ENCODE measurements at places on chromosomes 12 and 14.
A peak's percentile ranks its signal among the peaks of the same experiment; 100 is the strongest.

- DNase-seq, result no peak
These were observed 211.4 kb upstream of the TMEM132C start for GRCh38 chr12:128055567-128055966.

- no peak for DNase-seq
These were observed 197.7 kb upstream of the DDHD1 start for GRCh38 chr14:53350866-53351265.

GRCh38 chr12:29216266-29216665, 67.2 kb downstream of the FAR2 start:
- DNase-seq, result no peak

GRCh38 chr14:35297706-35298105, 5.5 kb downstream of the PSMA6 start:
- no peak for DNase-seq

GRCh38 chr14:55332654-55333570, 61.7 kb downstream of the FBXO34 start:
- DNase-seq, result peak; percentile 13

DNA sequence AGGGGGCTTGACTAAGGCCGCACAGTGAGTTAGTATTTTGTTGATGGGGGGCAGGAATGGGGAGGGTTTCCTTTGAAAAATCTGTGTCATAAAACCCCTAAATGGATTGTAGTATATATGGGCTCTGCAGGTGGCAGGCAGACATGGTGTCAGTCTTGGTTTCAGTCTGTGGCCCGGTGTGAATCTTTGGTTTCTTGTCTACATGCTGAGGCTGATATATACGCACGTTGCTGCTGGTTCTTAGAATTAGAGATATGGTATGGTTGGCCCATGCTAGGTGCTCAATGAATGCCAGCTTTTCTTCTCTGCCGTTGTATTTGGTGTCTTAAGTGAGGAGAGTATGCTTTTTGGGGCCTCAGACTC, 73.1 kb downstream of the TSPAN9 start:
- DNase-seq, result no peak

- peak; percentile 44 for DNase-seq
These were observed 65.6 kb upstream of the TCL1B start for GRCh38 chr14:95620659-95621059.

DNA sequence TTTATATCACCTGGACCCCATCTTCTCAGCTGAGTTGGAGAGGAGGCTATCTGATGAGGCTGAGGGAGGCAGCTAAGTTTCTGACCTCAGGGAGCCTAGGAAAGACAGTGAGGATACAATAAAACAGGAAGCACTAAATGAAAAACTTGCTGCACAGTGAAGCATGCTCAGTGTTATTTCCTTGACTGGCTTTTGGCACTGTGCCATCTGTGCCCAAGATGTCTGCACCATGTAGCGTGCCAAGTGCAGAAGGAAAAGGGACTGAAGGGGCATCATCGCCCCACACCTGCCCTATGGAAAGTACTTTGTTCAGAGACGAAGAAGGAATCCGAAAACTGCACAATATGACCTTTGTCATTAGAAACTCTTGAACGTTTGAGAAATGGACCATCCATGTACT, 102.7 kb downstream of the ANO4 start:
- peak; percentile 48 for DNase-seq

DNA sequence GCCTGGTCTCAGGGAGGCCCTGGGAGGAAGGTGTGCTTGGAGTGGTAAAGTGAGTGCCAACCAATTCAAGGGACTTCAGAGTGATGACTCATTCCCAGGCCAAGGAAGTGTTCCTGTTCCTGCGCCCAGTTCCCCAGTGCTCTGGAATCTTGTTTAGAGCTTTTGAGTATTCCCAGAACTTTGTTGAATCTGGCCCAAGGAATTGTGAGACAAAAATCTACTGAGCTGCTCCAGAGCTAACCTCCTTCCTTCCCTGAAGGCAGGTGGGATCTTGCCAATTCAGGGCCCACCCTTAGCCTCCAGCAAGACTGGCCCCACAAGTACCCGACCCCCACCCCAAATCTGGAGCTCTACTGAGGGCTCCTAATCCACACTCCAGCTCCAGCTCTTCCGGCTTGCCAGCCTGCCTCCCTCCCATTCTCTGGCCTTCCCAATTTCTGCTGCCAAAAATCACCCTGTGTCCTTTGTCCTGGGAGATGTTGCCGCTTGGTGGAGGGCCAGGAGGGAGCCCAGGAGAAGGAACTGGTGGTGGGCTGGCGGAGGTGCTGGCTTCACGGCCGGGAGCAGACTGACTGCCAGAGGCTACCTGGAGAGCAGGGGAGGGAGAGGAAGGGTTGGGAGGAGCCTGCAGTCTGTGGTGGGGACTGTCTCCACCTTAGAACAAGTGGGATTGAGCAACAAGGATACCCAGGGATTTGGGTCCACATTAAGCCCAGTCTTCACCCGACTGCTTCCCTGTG, 2.0 kb upstream of the ATN1 start:
- peak; percentile 84 for DNase-seq

DNA sequence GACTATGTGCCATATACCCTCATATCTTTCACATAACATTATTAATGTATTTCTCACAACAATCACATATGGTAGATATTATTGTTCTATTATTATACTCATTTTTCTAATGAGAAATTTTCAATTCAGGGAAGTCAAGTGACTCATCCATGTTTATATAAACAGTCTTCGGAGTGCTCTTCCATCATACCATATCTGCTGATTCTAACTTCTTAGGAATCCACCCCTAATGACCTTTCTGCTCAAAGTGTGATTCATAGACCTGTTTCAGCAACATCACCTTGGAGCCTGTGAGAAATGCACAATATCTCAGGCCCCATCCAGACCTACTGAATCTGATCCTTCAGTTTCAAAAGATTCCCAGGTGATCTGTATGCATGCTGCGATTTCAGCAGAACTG, 39.8 kb upstream of the OVCH1 start:
- no peak for DNase-seq

DNA sequence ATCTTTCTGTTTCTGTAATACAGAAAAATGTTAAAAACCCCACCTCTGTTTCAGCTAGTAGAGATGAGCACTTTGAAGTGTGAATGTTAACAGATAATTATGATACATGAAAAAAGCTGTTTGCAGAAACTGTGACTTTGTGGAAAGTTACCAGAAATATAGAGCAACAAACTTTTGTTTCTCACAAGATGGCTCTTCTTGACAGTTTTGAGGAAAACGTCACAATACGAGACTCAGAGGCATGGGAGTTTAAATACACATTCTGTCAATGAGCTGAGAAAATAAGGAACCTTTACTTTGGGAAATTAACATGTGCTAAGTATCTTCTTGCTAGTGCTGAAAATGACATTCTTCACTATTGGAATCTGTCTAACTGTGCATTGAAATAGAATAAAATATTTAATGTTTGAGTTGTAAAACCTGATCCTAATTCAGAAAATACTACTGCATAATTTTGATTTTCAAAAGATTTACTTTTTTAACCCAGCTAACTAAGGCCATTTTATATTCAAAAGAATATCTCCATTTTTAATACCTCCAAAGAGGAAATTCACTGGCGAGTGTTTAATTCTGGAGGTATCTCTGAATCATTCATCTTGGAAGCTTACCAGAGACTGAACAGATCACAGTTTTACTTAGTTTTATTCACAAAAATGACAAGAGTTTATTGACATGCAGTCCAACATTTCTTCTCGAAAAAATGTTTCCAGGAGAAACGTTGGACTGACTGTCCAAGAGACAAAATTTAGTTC, 308.9 kb upstream of the LRFN5 start:
- DNase-seq, result no peak

DNA sequence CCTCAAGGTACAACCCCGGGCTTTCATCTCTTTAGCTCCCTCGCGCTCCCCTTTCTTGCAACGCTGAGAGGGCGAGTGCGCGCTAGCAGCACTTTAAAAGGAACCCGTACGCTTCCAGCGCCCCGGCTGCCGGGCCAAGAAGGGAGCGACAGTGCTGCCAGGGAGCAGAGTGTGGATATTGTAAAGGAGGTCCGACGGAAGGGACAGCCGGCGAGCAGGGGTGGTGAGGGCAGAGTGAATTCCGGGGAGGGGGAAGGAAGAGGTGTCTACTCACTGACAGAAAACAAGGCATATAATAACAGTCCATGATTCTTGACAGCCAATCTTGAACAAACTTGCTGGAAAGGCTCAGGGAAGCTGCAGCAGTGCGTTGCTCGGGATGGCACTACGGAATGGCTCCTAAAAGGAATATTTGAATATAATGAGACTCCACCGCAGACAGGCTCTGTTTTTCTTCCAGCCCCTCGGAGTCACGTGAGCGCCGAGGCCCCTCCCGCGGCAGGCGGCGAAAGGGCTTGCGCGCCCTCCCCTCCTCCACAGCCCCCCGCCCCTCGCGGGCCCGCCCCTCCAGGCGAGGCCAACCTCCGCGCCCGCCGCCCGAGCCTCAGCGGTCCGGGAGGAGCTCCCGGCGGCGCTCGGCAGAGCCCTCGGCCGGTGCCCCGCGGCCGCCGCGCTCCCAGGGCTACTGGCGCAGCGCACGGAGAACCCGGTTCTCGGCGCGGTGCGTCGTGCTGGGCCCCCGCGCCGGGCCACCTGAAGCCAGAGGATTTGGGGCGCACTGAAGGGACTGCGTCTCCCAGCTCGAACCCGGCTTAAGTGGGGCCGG, 3.4 kb downstream of the BMP4 start:
- peak; percentile 76 for DNase-seq

- DNase-seq, result no peak
These were observed 1.3 kb downstream of the SLC39A5 start for GRCh38 chr12:56231184-56231582.

GRCh38 chr12:130663514-130663913, 52.6 kb downstream of the RIMBP2 start:
- DNase-seq, result no peak

- DNase-seq, result no peak
These were observed 757 bp upstream of the PCK2 start for GRCh38 chr14:24093207-24093900.

GRCh38 chr12:12221560-12221959, 45.3 kb downstream of the LRP6 start:
- DNase-seq, result no peak

DNA sequence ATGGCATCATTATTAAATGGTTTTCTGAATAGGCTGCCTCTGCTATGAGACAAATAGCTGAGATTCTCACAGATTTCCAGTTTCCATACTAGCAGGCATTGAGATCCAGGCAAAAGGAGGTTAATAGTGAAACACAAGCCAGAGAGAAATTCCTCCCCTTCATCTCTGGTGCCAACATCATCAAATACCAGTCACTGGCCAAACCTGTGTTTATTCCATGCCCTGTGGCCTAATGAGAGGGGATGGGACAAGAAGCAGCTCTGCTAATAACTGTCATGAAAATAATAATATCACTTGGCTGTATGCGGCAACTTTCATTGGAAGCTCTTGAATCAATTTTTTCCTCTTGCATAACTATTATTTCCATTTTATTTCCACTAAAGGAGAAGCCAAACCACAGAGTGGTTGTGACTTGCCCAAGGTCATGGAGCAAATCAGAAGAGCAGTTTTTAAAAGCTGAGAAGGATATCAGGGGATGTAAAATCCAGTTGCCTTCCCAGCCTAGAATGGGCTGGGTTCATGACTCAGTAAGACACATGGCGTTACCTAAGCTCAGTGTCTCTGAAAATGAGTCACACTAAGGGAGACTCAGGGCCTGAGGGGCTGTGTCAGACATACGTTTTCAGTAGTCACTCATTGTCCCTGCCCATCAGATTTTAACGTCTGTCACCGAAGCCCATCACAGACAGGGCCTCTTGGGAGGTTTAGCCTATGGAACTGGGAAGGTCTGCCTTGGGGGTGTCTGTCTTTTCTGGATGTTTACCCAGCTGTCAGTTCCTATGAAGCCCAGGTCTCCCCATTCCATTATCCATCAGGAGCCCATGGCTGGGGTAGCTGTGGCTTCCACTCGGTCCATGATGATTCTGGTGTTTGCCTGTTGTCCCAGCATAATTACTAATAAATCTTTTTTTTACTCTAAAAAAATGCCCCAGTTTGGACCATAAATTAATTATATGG, 208.8 kb upstream of the EEA1 start:
- no peak for DNase-seq

GRCh38 chr14:65193916-65194590, 91.7 kb upstream of the MAX start:
- DNase-seq, result no peak

DNA sequence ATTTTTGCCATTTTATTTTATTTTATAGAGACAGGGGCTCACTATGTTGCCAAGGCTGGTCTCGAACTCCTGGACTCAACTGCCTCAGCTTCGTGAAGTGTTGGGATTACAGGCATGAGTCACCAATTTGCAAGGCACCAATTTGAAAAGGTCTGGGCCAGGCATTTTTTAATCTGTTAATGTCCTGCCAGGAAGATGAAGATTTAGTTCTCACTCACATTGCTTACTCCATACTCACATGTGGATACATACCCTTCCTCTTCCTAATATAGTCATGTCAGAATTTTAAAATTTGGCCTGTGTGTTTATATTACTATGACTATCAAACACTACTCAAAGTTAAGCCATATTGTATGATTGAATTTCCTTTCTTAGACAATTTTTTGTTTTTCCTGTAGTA, 15.3 kb upstream of the EML1 start:
- DNase-seq, result no peak

- no peak for DNase-seq
These were observed 349.7 kb upstream of the DIO2 start for GRCh38 chr14:80560800-80561657.

DNA sequence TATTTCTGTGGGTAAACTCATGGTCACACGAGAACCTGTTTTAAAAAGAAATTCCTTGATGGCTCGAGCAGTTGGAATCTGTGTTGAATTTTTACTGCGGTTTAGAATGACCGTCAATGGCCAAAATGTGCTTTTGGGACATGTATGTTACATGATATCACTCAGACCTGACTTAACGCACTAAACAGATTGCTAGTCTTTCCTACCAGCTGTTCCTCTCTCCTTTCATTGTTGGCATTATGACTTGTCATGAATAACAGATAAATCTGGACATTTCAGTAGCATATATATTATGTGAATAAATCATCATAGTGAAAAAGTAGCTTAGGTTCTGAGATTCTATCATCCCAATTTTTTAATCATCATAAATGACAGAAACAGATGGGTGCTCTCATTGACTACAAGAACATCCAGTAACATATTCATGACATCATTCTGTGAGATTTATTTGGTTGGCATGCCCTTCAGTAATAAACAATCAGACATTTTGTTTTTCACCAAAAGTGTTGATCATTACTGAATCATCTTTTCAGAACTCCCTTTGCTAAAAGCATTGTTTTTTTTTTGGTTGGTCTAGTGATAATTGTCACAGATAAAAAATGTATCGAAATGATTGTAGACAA, 57.9 kb upstream of the NAV3 start:
- DNase-seq, result no peak

GRCh38 chr14:42028607-42029006, 421.9 kb downstream of the LRFN5 start:
- DNase-seq, result no peak

GRCh38 chr12:132360410-132360809, 31.0 kb upstream of the GALNT9 start:
- DNase-seq, result no peak

DNA sequence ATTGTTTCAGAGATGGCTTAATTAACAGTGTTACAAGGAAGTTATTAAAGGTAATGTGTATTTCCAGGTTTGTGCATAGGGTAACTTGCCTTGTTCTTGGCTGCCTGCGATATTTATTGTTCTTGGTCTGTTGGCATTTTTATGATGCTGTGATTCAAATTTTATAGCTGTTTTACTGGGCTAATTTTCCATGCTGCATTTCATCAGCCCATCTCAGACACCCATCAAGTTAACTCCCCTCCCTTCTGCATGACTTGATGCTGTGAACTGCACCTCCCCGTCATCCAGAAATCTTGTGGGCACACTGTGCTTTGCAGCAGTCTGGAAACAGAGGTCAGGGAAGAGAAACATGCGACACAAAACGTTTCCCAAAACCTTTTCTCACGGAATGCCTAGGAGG, 1049.2 kb downstream of the AACS start:
- DNase-seq, result no peak
